ENCODE measurements at places on chromosomes 7 and 10.

DNA sequence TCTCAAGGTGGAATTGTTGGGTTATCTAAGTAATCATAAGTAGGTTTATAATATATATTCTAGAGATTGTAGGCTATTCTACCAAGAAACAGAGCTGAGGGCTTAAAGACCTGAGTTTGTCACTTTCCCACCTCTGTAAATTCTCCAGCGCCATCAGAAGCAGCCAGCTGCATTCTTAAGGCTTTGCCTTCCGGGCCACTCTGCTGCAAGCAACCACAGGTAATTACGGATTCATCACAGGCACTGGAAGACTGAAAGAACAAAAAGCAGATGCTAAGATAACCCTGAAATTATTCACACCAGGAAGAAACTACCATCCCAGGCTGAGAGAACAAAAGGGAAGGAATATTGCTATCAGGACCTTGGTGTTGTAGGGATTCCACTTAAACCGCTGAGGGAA lies 137.8 kb upstream of the JCAD start:
- DNase-seq, result no peak

GRCh38 chr10:53664282-53665019 lies 891.9 kb upstream of the MBL2 start:
- no peak for DNase-seq

- DNase-seq, result no peak
Observed at GRCh38 chr7:125241548-125241947, 311.9 kb upstream of the POT1 start.

- DNase-seq, result no peak
Observed at GRCh38 chr7:28102797-28103196, 77.8 kb downstream of the JAZF1 start.

- DNase-seq, result no peak
Observed at GRCh38 chr10:22821501-22821900, 106.4 kb upstream of the ARMC3 start.

DNA sequence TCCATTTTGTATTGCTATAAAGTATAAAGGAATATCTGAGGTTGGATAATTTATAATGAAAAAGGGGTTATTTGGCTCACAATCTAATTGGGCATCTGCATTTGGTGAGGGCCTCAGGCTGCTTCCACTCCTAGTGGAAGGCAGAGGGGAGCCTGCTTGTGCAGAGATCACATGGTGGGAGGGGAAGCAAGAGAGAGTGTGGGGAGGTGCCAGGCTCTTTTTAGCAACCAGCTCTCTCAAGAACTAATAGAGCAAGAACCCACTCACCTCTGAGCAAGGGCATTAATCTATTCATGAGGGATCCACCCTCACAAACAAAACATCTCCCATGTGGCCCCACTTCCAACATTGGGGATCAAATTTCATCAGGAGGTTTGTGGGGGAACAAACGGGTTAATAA lies 64.6 kb downstream of the OGDH start:
- DNase-seq, result no peak

DNA sequence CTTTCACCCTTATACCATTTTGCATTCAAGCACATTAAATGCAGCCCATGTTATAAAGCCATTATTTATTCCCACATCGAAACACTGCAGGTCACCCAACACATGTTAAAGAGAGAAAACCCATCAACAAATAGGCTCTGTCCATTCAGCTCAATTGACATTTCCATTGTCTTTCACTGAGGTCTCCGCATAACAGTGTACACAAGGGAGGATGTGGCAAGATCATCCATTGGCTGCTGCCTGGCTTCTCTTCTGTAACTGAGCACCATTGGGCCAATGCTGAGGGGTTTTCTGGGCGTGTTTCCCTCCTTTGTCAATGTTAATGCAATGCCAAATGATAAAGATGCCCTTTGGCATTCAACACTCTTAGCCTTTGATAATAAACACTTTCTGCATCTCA lies 278.1 kb upstream of the SP4 start:
- no peak for DNase-seq

- no peak for DNase-seq
Observed at GRCh38 chr7:40382145-40382544, 247.3 kb downstream of the SUGCT start.

DNA sequence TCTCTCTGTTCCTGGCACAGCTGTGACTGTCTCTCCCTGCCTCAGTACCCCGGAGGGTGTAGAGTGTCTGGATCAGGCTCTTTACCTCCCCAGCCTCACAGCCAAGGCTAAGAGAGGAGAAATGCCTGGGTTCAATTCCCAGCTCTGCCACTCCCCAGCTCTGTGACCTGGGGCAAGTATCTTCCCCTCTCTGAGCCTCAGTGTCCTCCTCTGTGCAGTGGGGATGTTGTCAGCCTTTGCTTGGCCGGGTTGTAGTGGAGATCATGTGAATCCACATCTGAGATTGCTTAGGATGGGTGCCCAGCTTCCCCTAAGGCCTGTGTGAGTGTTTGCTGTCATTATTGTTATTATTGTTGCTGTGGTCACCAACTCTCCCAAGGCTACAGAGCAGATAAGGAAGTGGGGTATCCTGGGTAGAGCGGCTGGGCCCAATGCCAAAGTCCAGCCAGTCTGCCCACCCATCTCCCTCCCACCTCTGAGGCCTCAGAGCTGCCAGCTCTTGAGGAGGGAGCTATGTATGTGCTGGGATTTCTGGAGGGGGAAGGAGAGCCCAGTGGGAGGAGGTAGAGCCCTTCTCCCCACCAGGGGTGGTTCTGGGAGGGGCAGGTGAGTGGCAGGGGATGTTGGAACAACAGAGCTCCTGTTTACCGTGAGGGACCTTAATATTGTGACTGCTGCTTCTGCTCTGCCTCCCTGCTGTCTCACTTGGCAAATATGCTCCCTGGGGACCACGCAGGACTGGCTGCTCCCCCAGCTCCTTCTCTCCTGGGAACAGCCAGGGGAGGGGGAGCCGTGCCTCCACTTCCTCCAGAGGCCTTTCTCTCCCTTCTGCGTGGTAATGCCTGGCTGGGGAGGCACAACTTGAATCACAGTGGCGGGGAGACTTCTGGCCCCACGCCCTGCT lies 170.5 kb downstream of the RPS24 start:
- peak; percentile 18 for DNase-seq

GRCh38 chr7:112624416-112624815 lies 143.6 kb downstream of the LSMEM1 start:
- DNase-seq, result no peak

- DNase-seq, result no peak
Observed at GRCh38 chr7:155340071-155340531, 42.4 kb downstream of the INSIG1 start.

DNA sequence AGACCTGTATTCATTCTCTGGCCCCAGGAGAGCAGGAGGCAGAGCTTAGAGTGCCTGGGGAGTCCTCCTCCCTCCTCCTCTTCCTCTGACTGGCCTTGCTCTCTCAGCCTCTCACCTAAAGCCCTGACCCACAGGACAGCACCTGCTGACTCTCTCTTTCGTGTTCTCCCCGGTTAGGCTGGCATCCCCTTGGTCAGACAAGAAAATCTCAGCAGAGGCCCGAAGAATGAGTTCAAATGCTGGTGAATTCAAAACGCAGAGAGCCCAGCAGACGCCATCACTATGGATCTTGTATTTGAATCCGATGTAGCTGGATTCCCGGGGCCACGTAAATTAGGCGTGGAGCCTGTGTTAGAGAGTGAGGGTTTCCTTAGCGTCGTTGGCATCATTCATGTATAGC lies 255.3 kb downstream of the KLF6 start:
- no peak for DNase-seq

- peak; percentile 37 for DNase-seq
Observed at GRCh38 chr10:74177140-74177677, 26.2 kb downstream of the ADK start.

GRCh38 chr7:55189878-55190436 lies 171.1 kb downstream of the EGFR start:
- no peak for DNase-seq
